Esophagus squamous epithelium (tissue), 5 donors: ENCODE measurements at places on chromosomes 7 and 10. TPM values are rescaled to one million over a fixed set of nuclear protein-coding genes. Genes with fewer than 3 reads are reported as not detected.

The ZP3 gene
- total RNA-seq: 4.1 TPM

The RALA gene
- total RNA-seq: 40.6 TPM

The NUP205 gene
- 60.5 TPM for total RNA-seq

The FAM25C gene
- not detected for total RNA-seq

The FGFBP3 gene
- total RNA-seq: 0.40 TPM

GRCh38 chr10:58311026-58311425 is 23.8 kb upstream of the UBE2D1 start:
- DNase-seq: no peak
- no peak overlapping the region for H3K4me3 ChIP-seq
- no peaks in the 10 kb centered on the region for H3K4me1 ChIP-seq
- H3K27ac ChIP-seq: no peak overlapping the region

DNA sequence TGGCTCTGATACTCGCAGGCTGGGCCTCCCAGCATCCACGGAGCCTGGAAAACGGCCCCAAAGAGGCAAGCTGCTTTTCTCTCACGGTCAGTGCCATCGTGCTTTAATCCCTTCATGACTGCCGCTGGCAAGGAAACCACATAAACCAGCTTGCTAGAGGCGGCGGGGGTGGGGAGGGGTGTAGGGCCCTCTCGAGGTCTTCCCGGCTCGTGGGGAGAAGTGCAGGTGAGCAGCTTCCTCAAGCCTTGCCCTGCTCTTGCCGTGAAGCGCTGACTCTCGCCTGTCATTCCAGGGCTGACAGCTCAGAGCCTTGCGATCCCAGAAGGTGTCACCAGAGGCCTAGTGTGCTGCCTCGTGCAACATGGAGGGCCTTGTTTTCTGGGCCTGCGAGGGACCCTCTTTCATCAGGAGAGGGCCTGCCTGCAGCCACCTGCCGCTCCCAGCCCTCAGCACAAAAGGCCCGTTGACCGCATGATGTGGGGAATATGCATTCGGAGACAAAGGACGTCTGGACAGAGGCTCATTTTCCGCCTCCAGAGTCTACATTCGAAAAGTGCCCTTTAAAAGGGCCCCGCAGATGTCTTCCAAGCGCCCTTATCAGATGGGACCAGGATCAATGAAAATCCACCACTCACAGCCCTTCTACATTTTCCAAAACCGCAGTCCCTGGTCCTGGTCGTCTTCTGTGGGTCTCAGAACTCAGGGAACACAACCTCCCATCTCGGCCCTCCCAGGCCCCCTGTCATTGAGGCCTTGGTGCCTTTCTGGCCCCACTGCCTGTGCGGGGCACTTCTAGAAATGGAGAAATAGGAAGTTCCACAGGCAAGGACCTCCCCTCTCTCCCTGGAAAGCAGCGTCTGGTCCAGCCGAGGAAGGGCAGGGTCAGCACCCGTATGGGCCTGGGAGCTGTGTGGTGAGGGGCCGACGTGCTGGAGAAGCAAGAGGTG is 58.7 kb downstream of the ZRANB1 start:
- DNase-seq: no peak
- H3K36me3 ChIP-seq: peaks cover 18% of the 10 kb centered on the region
- H3K4me3 ChIP-seq: no peak overlapping the region

DNA sequence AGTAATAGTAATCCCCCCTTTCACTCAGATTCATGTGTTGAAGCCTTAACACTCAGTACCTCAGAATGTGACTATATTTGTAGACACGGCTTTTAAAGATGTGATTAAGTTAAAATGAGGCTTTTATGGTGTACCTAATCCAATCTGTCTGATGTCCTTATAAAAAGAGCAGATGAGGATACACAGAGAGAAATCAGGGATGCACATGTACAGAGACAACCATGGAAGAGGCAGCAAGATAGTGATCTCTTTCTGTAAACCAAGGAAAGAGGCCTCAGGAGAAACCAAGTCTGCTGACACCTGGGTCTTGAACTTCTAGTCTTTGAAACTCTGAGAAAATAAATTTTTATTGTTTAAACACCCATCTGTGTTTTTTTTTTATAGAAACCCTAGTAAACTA is 44.0 kb upstream of the ZNF365 start:
- no peak for DNase-seq
- H3K4me3 ChIP-seq: no peak overlapping the region
- no peak overlapping the region for H3K27ac ChIP-seq
- H3K4me1 ChIP-seq: no peaks in the 10 kb centered on the region
- no peaks in the 10 kb centered on the region for H3K36me3 ChIP-seq

DNA sequence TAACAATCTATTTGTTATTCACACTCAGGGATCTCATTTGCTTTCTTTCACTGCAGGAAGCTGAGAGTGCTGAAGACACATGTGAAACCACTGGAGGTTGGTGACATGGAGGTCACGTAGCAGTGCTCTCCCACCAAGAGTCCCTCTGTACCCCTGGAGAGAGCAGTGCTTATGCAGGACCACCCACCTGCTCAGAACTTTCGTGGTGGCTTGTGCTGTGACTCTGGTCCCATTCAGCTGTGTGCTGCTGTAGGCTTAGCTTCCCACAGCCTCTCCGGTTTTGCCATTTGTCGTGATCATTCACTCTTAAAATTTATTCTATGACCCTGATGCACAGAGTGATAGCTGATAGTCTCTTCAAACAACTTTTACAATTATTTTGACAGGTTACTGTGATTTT is 96.0 kb upstream of the RSU1 start:
- H3K27ac ChIP-seq: no peak overlapping the region
- H3K27me3 ChIP-seq: no peaks in the 10 kb centered on the region
- no peak for DNase-seq
